ENCODE measurements at places on chromosomes 5 and 9.

- DNase-seq = no peak
Observed at GRCh38 chr5:138903130-138903775, 28.1 kb upstream of the LRRTM2 start.

DNA sequence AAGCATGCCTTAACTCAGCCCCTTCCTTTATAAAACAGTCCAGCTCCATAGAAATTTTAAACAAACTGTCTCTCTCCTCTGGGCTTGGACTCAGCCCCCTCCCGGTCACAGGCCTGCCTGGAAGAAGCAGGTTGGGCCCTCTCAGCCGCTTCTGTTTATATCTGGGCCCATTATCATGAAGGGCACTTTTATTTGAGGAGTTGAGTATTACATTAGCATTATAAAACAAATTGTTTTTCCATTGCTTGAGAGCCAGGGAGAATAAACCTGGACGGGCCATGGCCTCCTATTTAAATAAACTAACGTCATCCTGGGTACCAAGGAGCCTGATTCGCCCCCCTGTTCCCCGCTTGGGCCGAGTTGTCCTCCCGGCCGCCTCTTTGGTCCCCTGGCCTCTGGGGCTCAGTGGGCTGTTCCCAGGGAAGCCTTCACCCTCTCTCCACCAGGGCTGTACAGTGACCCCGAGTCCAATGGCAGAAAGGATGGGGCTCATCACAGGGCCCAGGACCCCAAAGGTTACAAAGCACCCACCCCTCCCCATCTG lies 13.2 kb downstream of the IRX2 start:
- no peak for DNase-seq

DNA sequence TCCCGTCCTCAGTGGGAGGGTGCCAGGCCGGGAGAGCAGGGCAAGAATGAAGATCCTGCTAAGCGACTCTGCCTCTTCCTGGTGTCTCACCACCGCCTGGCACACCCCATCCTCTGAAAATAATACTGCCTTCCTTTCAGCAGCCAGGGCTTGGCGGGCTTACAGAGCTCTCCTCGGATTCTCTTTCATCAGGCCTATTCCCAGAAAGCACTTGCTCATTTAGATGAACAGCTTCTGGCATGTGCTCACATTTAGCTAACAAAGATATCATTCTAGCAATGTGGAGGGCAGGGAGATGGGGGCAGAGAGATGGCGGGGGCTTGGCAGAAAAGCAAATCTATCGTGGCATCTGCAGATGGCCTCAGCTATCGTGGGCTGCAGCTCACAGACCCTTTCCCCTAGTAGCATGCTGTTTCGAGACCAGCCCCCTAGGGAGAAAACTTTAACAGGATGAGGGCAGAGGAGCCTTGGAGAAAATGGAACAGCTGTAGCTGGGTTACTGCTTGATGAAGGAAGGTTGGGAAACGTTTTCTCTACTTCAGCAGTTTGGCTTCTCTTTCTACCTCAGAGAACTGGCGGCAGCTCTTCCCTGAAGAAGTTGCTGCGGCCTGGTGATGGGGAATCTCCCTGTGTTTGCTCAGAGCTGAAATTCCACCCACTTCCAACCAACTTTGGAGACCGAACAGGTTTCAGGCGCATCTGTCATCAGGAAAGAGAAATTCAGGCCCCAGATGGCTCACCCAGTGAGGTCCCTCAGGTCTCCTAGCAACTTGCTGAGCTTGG lies 102.1 kb downstream of the TMEM174 start:
- DNase-seq = no peak

- no peak for DNase-seq
Observed at GRCh38 chr9:68998812-68999211, 15.1 kb downstream of the PRKACG start.

DNA sequence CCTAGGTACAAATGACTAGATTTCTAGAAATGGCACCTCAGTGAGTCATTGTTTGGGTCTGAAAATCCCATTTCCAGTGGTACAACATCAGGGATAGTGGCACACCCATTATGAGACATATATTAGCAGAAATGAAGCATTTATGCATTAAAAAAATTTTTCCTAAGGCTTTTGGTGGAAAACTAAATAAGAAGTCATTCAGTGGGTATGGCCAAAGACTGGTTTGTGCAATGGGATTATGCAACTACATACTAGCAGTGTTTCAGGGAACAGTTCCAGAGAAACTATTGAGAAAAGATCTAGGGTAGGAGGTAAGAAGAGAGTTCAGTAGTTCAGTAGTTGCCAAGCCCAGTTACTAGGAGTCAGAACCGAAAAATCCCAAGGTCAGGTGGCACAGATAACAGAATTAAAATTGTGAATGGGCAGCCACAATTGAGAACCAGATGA lies 106.5 kb upstream of the HAPLN1 start:
- no peak for DNase-seq

GRCh38 chr5:140011297-140011802 lies 31.7 kb downstream of the NRG2 start:
- no peak for DNase-seq

- no peak for DNase-seq
Observed at GRCh38 chr9:134083451-134083850, 15.6 kb upstream of the BRD3 start.

GRCh38 chr5:138706655-138707480 lies 46.4 kb upstream of the CTNNA1 start:
- no peak for DNase-seq

- DNase-seq = no peak
Observed at GRCh38 chr5:180212363-180213255, 3.6 kb upstream of the RASGEF1C start.

- no peak for DNase-seq
Observed at GRCh38 chr5:159343295-159344094, 13.2 kb upstream of the IL12B start.

GRCh38 chr9:18294229-18294628 lies 179.7 kb upstream of the ADAMTSL1 start:
- no peak for DNase-seq

Measured in stimulated activated CD4-positive, alpha-beta T cell treated with anti-CD3 and anti-CD28 coated beads, Interleukin-1b, Interleukin-23, amount 100 ng/mL, for 4 hours (primary cell).